ENCODE measurements at places on chromosomes 3 and 15. TPM values are rescaled to one million over a fixed set of nuclear protein-coding genes. Genes with fewer than 3 reads are reported as not detected.

ARHGAP31 gene
- 31.1 TPM for total RNA-seq

GRCh38 chr3:126678693-126679317 is 23.9 kb upstream of the TXNRD3 start:
- no peaks in the 10 kb centered on the region for H3K36me3 ChIP-seq
- H3K27ac ChIP-seq = no peak overlapping the region
- H3K4me3 ChIP-seq = no peak overlapping the region
- H3K27me3 ChIP-seq = no peaks in the 10 kb centered on the region

GOLGA8G gene
- total RNA-seq = not detected

GRCh38 chr3:37707428-37708372 is 154.0 kb upstream of the CTDSPL start:
- H3K4me3 ChIP-seq = no peak overlapping the region
- H3K36me3 ChIP-seq = no peaks in the 10 kb centered on the region
- H3K27me3 ChIP-seq = no peaks in the 10 kb centered on the region
- no peak for DNase-seq

GRCh38 chr15:80999623-81000036 is 1.1 kb upstream of the TLNRD1 start:
- H3K4me3 ChIP-seq = peak overlapping the region; percentile 59
- H3K36me3 ChIP-seq = no peaks in the 10 kb centered on the region
- DNase-seq = no peak
- peaks cover 10% of the 10 kb centered on the region for H3K4me1 ChIP-seq

CHDH gene
- 4.1 TPM for total RNA-seq

GRCh38 chr15:39128746-39129145 is 452.1 kb upstream of the THBS1 start:
- H3K36me3 ChIP-seq = no peaks in the 10 kb centered on the region
- H3K27me3 ChIP-seq = no peaks in the 10 kb centered on the region
- no peak for DNase-seq

GRCh38 chr3:38374221-38374620 is 27.6 kb downstream of the XYLB start:
- no peaks in the 10 kb centered on the region for H3K27me3 ChIP-seq
- no peaks in the 10 kb centered on the region for H3K4me1 ChIP-seq
- DNase-seq = no peak
